ENCODE measurements at places on chromosomes 13 and 19.

DNA sequence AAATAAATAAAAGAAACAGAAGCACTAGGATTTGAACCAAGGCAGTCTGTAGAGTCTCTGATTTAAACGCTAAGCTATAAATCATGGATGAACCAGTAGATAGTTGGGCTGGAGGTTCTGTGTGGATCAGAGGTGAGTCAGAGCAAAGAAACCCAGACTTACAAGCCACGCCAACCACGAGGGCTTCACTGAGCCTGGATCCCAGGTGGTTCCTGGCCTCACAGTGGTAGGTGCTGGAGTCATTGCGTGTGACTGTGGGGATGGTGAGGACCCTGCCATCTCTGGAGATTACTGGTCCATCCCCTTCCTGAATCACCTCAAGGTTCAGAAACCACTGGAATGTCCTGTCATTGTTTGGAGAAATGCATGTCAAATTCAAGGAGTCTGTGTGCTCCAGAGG, 19.3 kb upstream of the CEACAM20 start:
- no peak for DNase-seq

DNA sequence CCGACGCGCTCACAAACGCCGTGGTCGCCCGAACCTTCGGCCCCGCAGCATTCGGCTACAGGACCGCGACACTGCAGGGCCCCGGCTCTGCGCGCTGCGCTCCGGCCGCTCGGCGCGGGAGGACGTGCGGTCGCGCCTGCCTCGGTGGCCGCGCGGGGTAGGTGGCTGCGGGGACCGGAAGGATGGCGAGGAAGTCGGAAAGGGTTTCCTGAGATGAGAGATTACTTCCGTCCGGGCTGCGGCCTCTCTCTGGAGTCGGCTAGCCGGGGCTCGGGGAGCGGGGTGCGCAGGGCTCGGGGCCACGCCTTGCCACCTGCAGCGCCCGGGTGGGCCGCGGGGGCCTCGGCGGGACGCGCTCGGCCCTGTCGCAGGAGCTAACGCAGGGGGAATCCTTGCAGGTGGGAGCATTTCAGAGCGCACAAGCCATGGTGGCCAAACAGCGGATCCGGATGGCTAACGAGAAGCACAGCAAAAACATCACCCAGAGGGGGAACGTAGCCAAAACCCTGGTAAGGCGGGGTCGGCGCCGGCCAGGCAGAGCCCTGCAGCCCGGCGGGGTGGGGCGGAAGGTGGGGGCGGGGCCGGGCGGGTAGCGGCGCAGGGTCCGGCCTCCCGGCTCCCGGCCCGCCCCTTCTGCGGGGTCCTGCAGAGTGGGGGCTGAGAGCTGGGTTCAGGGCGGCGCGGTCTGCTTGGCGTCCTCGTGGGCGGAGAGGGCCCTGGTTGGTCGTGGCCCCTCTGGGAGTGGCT, at the start of gene SERP2:
SERP2 (plus strand) TSS at position 224 of the 747 bp plus-strand sequence; CDS start at position 426, 202 bp downstream.
- DNase-seq = peak; percentile 93

DNA sequence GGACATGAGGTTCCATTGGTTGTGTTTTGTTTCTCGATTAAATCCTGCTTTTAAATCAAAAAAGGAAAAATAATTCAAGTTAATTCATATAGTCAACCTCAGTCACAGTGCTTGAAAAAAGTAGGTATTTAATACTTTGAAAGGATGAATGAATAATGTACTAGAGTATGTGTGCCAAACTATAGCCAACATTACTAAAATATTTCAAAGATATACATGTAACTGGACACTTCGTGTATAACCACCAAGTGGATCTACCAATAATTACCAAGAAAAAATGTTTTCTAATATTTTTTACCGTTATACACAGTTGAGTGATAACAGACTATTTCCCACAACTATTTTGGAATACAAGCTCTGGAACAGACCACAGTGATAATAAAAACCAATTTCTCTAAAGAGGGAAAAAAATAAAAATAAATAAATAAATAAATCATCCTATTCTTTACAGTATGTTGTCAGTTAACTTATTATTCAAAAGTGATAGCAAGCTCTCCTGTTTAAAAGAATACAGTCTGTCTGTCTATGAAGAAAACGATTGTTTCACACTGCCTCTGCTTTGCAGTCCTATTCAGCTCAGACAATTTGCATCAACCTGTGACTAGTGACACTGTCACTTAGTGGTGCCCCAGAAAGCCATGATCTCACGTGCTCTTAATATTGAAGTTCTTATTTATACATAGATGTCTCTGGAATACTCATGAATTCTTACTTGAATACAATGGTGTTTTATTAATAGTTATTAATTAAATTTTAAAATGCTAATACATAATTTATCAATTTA, 58.2 kb downstream of the UBL3 start:
- no peak for DNase-seq

- no peak for DNase-seq
These were observed 9.0 kb upstream of the DIRAS1 start for GRCh38 chr19:2729943-2730818.

DNA sequence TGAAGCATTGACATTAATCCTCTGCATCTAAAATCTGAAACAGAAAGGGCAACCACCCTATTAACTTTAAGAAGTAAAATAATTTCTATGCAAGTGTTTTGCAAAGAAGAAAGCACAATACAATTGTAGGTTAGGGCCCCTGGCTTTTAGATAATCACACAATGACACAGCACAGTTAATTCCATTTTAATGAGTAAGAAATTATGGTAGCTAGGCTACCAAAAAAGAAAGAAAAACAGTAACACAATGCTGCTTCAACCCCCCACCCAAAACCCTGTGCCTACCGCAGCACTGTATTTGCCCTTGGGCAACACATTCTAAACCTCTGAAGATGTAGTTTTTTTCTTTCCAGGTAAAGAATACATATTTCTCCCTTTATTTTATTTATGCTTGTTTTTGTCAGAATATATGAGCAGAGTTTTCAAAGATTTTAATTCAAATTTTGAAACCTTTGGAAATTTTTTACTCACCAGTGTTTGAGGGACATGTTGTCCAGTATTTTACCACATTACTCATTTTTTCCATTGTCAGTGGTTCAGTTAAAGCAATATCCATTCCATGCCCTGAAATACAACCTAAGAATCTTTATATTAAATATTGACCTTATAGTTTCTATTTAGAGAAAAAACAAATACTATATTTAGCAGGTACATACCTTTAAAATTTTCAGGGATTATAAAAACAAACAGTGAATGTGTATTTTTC, 21.1 kb downstream of the SOHLH2 start:
- DNase-seq = no peak

DNA sequence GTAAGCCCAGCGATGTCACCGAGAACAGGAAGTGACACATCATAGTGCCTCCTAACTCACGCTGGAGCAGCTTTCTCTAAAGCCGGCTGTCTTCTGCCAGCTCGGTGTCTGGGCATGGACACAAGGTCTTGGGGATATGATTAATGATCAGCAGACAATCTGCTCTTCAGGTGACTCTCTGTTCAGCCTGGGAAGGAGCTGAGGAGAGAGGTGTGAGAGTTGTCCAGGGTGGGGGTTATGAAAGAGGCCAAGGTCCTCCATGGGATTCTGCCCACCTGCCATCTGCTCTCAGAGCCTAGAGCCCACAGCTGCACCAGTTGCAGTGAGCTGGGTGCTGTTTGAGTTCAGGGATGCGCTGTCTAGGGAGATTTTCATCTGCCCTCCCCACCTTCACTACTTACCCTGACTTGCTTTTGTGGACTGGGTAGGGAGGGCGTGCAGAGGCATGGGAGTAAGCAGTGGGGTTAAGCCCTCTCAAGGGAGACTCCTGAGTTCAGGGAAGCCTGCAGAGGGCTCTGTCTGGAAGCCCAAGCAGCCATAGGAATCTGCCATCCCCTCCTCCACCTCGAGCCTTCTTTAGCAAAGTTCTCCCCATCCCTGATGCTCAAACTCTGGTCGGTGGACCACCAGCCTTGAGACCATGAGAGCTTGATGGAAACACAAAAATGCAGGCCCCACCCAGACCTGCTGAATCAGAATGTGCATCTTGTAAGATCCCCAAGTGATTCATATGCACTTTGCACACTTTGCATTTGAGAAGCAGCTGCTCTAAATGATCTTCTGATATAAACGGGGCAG, 539.7 kb downstream of the RFC3 start:
- DNase-seq = no peak

GRCh38 chr13:59538512-59538911, 625.2 kb downstream of the DIAPH3 start:
- no peak for DNase-seq

DNA sequence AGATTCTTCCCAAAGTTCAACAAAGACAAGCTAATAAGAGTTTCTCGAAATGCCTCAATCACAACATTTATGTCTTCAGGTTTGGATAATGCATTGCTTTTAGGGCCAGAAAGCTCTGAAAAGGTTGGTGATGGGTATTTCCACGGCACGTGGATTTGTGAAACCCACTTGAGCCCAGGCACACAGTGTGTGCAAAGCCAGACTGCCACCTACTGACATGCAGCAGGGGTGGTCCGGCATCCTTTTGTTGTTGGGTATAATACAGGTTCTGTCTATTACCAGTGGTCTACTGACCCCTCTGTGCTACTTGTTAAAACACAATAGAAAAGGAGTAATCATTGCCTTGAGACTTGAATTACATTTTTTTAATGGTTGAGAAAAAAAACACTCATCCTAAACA, 225.6 kb downstream of the RAP2A start:
- DNase-seq = peak; percentile 36

DNA sequence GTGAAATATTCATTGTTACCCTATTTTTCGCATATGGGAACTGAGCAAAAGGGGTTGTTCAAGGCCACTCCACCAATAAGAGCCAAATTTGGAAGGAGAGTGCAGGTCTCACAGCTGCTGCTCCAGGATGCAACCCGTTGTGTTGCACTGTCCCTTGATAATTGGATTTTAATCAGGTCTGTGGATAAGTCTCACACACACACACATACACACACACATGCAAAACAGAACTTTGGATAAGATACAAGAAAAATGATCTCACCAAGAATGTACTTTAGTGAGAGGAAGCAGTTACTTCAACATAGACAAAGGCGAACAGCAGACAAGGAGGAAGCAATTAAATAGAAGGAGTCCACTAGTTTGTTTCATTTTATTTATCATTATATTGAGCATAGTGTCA, 127.3 kb upstream of the EDNRB start:
- no peak for DNase-seq

DNA sequence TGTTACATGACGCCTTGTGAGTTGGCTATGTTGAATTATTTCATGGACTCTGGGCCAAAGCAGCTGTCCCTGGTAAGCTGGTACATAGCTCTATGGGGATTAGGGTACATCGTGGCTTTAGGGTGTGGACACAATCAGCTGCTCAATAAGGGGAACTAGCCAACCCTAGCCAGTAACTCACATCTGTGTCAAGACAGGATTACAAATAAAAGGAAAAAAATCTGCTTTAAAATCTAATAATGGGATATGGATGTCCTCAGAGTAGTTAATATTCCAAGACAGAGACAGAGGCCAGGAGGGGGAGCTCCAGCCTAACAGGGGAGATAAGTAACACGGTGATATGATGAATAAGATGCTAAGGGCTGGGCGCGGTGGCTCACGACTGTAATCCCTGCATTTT, 21.1 kb upstream of the ZNF766 start:
- peak; percentile 46 for DNase-seq

DNA sequence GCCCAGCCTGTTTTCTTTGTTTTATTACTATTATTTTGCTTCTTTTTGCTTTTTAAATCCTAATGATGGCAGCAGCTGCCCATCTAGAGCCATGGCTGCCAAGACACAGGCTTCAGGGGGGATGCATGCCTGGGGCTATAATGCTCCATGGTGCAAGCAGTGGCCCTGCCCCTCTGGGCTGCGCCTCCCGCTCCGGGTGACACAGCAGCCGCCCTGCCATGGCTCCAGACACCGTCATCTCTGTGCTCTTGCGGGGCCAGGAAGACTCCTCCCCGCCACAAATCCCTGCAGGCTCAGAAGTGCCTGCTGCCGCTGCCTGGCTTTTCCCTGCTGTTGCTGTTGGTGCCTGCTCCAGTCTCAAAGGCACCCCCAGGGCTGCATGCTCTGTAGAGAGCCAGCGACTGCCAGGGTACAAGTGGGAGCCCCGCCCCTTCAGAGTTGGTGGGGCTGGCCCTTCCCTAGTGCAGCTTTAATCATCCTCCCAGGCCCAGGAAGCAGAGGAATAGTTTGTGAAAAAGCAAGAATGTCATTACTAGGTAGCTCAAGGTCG, 581.5 kb downstream of the FGF9 start:
- DNase-seq = no peak

DNA sequence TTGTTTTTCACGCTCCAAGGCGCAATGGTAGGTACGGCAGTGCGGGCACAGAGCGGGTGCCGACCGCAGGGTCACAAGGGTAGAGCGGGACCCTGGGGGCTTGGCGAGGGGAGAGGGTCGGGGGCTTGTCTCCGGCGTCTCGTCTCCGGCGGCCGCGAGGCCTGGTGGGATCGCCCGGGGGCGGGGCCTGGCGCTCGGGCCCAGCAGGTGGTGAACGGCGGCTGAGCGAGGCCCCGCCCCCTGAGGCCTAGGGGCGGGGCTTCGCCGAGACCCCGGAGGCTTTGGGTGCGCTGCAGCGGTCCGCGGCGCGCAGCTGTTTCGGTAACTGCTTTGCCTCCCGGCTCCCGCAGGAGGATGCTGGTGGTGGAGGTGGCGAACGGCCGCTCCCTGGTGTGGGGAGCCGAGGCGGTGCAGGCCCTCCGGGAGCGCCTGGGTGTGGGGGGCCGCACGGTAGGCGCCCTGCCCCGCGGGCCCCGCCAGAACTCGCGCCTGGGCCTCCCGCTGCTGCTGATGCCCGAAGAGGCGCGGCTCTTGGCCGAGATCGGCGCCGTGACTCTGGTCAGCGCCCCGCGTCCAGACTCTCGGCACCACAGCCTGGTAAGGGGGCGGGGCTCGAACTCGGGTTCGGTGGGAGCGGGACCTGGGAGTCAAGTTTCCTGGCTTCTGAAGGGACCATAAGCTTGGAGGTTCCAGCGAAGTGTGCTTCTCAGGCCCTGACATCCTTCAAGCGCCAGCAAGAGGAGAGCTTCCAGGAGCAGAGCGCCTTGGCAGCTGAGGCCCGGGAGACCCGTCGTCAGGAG, at the start of gene TSEN34:
TSEN34 (plus strand) TSS at position 298 of the 800 bp plus-strand sequence; CDS start at position 355, 57 bp downstream.
- DNase-seq = peak; percentile 70

- peak; percentile 26 for DNase-seq
These were observed 475.7 kb downstream of the UQCRFS1 start for GRCh38 chr19:28737021-28737895.

- no peak for DNase-seq
These were observed 66.0 kb downstream of the TEX26 start for GRCh38 chr13:30998136-30999088.

- peak; percentile 6 for DNase-seq
These were observed 1.2 kb upstream of the SLC25A42 start for GRCh38 chr19:19062454-19063182.
